ENCODE measurements at places on chromosomes 1 and 21.

- DNase-seq: no peak
These were observed 23.0 kb downstream of the MTARC1 start for GRCh38 chr1:220809704-220810103.

GRCh38 chr1:54928327-54928726 is 41.3 kb upstream of the DHCR24 start:
- DNase-seq: no peak

DNA sequence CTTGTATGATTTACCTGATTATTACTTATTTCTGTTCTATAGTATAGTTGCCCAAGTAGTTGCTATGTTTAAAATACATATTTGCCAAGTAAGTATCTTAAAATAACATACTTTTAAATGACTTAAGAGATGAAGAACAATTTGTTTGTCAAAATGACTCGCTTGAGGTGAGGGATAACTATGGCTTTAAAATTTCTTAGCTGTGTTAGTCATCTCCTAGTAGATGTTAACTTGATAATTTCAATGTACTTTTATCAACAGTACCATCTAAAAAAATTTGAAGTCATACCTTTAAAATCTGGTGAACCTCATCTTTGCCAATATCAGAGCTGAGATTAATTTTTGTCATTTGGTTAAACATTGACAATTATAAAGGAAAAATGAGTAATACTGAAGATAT is 37.7 kb downstream of the ODR4 start:
- DNase-seq: no peak

- no peak for DNase-seq
These were observed 15.8 kb upstream of the SH2D2A start for GRCh38 chr1:156832434-156832833.

DNA sequence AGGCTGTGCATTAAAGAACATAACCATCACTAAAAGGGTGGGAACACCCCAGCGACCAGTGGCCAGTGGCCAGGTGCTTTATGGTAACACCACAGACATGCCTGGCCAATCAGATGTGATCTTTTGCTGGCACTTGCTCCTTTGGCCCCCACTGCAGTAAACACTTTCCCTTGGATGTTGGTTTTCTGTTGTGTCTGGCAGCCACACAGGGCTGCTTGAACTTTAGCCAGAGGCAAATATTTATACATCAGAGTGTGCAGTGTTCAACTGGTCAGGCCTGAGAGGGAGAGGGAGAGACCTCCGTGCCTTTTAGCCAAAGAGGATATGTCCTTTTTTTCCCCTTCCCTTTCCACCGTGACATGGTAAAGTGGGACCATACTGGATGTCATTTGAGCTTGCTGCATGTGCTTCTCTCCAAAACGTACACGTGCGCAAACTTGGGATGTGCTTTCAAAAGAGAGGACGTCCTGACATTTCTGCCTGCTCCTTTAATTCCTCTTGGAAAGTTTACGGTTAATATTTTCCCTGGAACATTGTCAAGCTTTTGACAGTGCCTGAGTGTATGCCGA is 101.2 kb downstream of the NFIA start:
- DNase-seq: no peak

DNA sequence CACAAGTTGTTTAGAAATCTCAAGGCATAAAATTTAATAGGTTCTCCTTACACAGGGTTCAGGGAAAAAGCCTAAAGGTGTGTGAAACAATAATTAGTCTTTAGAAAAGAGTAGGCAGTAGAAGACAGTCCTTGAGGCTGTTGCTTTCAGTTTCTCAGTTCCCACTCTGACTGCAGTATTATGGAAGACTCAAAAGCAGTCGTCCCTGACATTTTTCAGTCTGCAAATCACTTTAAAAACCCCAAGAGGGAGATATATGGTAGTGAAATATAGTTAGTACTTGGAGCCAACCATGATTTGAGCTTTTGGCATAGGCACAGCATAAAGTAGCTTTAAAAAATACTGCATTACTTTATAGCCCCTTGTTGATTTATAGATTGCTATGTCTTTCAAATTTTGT is 299.7 kb downstream of the OLFM3 start:
- DNase-seq: no peak

DNA sequence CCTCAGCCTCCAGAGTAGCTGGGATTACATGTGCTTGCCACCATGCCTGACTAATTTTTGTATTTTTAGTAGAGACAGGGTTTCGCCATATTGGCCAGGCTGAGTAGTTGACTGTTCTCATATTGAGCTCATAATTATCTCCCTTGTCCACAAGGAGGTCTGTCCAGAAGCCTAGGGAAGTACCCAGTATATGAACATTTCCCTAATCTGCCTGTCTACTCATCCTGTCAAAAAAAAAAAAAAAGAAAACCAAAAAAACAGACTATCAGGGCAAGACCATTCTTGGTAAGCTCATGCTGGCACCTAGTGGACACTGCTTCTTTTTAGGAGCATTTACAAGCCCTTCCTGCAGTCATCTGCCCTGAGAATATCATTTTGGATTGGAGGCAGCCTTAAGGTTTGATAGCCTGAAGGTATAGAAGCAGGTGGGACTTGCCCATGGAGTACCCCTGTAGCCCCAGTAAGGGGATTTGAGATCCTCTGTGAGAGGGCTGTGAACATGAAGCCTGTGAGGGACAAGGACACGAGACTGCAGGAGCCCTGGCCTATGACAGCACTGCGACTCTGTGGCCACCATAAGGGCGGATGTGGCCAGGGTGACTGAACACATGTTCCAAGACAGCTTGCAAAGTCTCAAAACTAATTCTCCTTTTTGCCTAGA is 10.8 kb upstream of the DUSP12 start:
- no peak for DNase-seq

DNA sequence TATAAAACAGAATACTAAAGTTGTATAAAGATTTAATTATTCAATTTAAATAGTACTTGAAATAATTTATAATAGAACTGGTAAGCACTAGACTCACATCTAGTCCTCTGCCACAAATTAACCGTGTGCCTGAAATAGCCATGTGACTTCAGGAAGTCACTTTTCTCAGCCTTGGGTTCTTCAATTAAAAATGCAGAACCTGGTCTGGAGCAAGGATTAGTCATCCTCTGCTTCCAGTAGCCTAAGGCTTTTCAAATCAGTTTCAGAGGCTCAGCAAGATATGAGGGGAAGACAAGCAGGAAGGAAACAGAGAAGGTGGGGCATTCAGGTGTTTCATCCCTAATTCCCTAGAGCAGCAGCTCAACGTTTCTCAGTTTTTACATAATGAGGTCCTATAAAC is 23.0 kb downstream of the DPH5 start:
- no peak for DNase-seq

DNA sequence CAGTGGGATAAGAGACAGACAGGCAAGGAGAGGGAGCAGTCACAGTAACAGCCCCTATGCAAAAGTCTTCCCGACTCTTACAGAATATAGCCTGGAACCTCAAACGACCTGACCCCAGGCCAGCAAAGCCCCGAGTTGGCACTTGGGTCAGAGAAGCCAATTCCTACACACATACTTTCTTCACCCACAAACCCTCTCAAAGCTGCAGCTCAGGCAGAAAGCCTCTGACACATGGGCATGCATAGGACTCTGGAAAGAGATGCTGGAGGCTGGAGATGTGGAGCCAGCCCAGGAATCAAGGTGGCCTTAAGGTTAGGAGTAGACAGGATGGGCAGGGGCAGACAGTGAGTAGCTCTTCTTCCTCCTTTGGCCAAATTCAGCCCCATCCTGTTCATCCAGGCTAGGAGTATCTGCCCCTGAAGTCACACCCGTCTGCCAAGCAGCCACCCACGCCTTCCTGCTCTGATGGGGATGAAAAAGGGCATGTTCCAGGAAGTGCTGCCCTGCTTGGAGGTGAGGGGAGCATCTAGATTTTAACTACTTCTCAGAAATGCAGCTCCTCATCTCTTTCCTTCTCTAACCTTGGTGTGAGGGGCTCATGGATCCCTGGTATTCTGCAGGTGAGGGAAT is 7.8 kb downstream of the SLC41A1 start:
- peak; percentile 47 for DNase-seq

DNA sequence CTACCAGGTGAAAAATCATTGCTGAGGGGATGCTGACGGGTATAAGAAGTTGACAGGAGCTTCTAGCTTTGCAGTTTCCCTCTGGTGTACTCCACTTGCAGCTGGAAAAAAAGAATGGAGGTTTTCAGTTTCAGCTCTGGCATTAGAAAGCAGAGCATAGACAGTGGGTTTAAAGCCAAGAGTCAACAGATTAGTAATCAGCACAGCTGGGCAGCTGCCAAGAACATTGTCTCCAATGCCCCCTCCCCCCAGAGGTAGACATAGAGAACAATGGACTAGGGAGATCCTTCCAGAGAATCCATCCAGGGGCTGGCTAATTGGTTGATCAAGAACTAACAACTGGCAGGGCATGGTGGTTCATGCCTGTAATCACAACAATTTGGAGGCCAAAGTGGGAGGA is 10.1 kb upstream of the ZBTB8B start:
- DNase-seq: no peak

DNA sequence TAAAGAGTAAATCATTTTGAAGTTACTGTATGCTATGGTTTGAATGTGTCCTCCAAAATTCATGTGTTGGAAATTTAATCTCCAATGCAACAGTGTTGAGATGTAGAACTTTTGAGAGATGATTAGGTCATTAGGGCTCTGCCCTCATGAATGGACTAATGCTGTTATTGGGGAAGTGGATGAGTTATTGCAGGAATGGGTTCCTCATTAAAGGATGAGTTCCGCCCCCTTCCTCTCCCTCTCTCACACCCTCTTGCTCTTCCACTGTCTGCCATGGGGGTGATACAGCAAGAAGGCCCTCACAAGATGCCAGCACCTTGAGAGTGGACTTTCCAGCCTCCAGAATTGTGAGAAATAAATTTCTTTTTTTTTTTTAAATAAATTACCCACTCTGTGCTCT is 97.6 kb downstream of the ATP1A1 start:
- DNase-seq: no peak

DNA sequence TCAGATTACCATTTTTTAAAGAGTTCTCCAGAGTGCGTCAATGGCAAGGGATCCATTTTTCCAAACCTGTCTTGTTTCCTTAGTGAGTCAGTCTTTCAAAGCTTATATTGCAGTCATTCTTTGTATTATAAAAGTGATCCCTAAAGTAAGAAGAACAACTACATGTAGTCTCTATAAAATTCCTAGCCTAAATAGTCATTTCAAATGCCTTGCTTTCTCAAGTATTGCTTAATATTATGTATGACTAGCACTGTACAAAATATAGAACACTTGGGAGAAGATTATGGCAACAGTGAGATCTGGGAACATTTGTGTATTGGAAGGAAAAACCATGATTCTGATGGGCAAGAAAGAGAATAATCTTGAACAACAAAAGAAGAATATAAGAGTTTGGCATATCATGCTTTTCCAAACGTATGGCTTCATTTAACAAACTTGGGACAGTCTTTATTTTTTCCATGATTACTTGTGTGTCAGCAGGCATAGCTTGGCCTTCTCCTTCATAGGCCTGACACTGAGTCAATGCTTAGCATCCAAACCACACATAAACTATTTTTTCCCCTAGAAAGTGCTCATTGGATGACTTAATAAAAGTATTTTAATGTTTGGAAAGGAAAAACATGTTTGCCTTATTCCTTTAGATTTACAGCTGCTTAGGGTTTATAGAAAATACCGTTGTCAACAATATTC is 547.4 kb downstream of the LTN1 start:
- DNase-seq: no peak

GRCh38 chr21:41641821-41642701 is 124.8 kb downstream of the RIPK4 start:
- DNase-seq: no peak

DNA sequence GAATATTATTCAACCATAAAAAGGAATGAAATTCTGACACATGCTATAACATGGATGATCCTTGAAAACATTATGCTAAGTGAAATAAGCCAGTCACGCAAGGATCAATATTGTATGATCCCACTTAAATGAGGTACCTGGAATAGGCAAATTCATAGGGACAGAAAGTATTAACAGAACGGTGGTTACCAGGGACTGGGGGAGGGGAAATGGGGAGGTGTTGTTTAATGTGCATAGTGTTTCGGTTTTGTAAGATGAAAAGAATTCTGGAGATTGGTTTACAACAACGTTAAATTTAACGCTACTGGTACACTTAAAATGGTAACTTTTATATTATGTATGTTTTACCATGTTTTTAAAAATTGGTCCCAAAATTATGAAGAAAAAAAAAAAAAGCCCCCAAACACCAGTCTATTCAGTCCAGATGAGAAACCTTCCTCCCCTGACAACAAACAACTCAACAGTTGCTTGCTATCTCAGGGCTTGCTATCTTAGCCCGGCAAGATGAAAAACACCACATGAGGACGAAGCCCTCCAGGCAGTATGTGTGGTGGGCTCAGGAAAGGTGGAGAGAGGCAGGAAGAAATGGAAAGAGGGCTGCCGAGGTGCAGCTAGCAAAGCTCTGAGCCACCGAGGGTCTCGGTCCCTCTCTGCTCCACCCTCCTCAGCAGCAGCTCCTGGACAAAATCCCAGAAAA is 8.5 kb downstream of the NUAK2 start:
- no peak for DNase-seq

- no peak for DNase-seq
These were observed 7.8 kb downstream of the C2CD2 start for GRCh38 chr21:41945982-41946381.

- no peak for DNase-seq
These were observed 22.5 kb downstream of the VPS26C start for GRCh38 chr21:37244501-37245095.

- DNase-seq: no peak
These were observed 2.2 kb downstream of the TLR5 start for GRCh38 chr1:223140611-223141405.

DNA sequence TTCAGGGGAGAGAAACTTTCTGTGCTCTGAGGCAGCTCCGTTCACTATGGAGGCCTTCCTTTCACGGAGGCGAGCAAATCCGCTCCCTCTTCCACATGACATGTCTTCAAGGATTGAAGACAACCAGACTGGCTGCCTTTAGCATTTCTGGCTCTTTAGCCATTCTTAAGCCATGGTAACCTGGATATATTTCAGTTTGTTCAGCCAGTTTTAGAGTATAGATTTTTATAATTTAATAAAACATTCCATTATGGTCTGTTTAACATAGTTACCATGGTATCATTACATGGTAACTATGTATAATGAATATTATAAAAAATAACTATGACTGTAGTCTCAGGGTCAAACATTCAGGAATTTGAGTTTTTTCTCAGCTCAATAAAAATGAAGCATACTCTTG is 54.2 kb upstream of the NFIA start:
- DNase-seq: no peak

- no peak for DNase-seq
These were observed 9.3 kb upstream of the SLX9 start for GRCh38 chr21:44930543-44930981.

DNA sequence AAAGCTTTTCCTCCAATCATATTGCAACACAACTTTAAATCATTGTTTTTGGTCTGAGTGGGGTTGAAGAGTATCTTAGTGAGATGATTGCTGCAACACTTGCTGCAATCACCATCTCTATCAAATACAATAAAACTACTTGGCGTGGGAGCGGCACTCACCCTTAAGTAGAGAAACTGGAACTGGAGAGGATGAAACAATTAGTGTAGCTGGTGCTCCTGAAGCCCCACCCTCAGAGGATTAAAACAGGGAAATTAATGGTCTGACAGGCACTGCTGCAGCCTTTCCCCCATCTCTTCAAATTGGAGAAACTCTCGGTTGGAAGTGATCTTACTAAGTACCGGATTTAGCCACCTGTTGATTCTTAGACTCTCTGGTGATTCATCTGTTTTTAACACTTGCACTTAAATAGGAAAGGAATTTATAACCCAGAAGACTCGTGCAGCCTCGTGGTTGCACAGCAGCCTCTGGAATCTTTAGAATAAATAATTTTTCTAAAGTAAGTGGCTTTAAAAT is 80.5 kb upstream of the KIF26B start:
- DNase-seq: no peak

Data from stimulated activated CD4-positive, alpha-beta T cell treated with anti-CD3 and anti-CD28 coated beads, TNF-alpha, amount 100 ng/mL, for 48 hours (primary cell).